ENCODE measurements at places on chromosomes 6 and 20. TPM values are rescaled to one million over a fixed set of nuclear protein-coding genes. Genes with fewer than 3 reads are reported as not detected.

Gene SPO11
- total RNA-seq, result not detected

DNA sequence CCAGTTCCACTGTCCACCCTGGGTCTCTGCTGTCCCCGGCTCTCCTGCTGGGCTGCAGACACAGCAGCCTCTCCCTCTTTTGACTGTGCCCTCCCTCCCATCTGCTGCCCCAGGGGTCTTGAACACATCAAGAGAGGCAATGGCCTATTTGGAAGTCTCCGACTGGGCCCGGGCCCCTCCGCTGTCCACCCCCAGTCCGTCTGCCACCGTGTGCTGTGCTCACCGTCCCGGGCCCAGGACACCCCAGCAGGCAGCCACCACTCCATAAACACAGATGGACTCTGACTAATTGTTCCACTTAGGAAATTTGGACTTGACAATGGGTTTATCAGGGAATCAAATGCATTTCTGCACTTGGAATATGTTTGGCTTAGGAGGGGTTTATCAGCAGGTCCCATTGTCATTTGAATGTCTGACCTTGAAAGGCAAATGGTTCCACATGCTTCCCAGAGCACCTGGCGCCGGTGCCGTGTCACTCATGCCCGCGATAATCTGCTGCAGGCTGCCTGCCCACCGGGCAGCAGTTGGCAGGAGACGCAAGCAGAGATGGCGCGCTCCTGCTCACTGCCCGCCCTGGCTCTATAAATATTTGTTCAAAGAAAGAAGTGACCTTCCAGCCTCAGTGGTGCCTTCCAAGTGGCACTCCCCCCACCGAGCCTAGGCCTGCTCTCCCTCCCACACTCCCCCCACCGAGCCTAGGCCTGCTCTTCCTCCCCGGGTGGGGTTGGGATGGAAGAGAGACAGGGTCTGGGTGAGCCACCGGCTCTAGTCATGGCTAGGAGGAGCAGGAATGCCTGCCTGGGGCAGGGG is 18.8 kb upstream of the FRMD1 start:
- no peaks in the 10 kb centered on the region for H3K4me1 ChIP-seq
- no peaks in the 10 kb centered on the region for H3K36me3 ChIP-seq
- H3K4me3 ChIP-seq, result no peak overlapping the region
- H3K27ac ChIP-seq, result no peak overlapping the region
- peaks cover 16% of the 10 kb centered on the region for H3K27me3 ChIP-seq

DNA sequence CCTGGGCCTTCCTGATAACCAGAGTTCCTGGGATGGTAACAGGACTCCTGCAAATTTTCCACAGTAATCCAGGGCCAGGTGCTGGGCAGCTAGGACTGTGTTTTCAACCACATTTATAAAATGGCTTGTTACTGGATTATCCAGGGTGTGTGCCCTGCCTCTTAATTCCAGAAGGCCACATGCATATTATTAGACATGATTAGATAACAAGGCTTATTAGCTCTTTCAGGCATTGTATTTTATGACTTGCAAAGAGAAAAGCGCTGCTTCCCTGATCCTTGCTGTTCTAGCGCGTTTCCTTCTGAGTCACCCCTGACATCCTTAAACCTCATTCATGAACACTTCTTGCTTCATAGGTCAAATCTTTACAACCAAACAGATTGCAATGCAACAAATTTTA is 208.6 kb downstream of the UST start:
- H3K36me3 ChIP-seq, result no peaks in the 10 kb centered on the region
- H3K4me3 ChIP-seq, result no peak overlapping the region
- DNase-seq, result no peak
- H3K27me3 ChIP-seq, result peaks cover 12% of the 10 kb centered on the region

DNA sequence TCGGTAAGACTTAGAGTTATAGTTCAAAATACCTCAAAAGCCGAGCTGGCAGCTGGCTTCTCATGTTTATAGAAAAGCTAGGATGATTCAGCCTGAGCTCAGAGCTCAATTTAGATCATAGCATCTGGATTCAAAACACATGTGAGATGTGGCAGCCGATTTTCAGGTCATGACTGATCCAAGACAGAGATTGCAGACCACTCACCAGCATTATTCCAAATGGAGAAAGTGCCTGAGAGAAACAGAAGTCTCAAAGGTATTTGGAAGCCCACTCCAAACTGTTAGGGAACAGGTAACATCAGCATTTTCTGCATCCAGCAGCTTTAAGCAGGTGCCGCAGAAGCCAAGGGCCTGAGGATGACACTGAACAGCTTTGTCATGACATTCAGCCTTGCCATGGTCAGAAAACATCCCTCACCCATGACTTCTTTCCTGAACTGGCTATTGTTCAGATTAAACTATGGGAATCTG is 102.2 kb downstream of the BACH2 start:
- H3K27me3 ChIP-seq, result no peaks in the 10 kb centered on the region
- H3K4me3 ChIP-seq, result peak overlapping the region; percentile 70
- no peak for DNase-seq
- peak overlapping the region; percentile 16 for H3K27ac ChIP-seq
- peaks cover 26% of the 10 kb centered on the region for H3K36me3 ChIP-seq
- peaks cover 96% of the 10 kb centered on the region for H3K4me1 ChIP-seq

- no peak for DNase-seq
- no peak overlapping the region for H3K27ac ChIP-seq
- peaks cover 15% of the 10 kb centered on the region for H3K4me1 ChIP-seq
Measured at GRCh38 chr6:154888421-154889295, 106.5 kb upstream of the TIAM2 start.

Data from activated T-cell treated with anti-CD3 and anti-CD28 coated beads, Interleukin-2, amount 50 U/mL, for 72 hours (primary cell).